ENCODE measurements at places on chromosomes 11 and 22.

DNA sequence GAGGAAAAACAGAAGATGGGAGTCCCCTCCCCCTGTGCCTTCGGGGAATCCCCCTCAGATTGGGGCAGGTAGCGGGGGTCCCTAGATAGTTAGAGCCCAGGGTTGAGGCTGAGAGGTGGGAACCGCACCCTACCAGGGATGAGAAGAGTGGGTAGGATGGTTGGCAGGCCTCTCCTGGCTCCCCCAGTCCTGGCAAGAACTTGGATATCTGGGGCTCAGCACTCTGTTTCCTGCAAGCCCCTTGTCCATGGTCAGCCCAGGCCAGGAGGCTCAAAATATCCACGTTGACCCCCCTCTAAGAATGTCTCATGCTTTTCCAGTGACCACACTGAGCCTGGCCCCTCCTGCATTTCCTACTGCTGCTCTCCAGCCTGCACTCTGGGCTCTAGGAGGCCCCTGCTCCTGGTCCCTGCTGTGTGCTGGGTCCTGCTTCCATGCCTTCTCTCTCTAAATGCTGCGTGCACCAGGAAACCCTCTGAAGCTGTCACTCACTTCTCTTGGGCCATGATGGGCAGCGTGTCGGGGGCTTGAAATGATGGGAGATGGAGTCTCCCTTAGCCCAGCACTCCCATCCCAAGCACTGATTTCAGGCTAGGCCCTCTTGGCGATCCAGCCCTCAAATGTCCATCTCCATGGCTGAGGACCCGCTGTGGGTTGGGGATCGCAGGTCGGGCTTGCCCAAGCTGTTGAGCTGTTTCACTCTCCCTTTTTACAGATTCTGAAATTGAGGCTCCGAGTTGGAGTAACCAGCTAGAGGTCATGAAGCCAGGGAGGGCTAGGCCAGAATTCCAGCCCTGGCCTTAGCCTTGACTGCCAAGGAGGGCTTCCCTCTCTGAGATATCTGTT is 2.0 kb downstream of the MAP3K11 start:
- DNase-seq: peak; percentile 16

- no peak for DNase-seq
Measured at GRCh38 chr11:5368502-5369043, 15.0 kb upstream of the OR51M1 start.

DNA sequence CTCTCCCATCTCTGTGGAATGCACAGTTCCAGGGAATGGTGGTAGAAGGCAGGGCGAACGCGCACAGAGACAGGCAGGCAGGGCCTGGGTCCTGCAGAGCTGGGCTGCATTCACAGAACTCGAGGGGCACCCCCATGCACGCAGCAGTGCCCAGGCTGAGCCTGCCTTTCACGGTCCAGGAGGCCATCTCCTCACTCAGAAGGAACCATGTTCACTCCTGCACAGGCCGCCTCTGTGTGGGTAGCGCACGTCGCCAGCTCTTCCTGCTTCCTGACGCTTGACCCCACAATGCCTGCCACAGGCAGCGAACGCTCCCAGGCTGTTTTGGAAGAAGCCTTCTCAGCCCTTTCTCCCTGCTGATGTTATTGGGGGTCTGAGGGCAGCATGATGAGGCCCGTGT is 98.8 kb upstream of the BID start:
- no peak for DNase-seq

- DNase-seq: no peak
Measured at GRCh38 chr11:65641297-65642013, 3.6 kb downstream of the SIPA1 start.

DNA sequence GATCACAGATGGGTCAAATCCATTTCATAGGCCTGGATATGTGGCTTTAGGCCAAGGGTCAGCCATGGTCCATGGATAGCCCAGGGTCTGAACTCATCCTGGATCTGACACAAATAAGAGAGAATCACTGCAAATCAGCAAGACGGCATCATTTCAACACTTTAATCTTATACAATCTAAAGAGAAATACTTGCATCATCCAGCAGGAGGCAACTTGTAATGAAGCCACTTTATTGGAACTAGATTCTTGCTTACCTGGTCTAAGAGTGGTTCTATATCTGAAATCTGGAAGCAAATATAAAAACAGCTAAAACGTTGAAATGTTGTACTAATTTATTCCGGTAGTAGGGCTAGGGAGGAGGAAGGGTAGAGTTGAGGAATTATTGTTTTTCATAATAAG is 870.1 kb downstream of the JRKL start:
- no peak for DNase-seq

- DNase-seq: no peak
Measured at GRCh38 chr11:47499161-47499560, 50.2 kb upstream of the RAPSN start.

DNA sequence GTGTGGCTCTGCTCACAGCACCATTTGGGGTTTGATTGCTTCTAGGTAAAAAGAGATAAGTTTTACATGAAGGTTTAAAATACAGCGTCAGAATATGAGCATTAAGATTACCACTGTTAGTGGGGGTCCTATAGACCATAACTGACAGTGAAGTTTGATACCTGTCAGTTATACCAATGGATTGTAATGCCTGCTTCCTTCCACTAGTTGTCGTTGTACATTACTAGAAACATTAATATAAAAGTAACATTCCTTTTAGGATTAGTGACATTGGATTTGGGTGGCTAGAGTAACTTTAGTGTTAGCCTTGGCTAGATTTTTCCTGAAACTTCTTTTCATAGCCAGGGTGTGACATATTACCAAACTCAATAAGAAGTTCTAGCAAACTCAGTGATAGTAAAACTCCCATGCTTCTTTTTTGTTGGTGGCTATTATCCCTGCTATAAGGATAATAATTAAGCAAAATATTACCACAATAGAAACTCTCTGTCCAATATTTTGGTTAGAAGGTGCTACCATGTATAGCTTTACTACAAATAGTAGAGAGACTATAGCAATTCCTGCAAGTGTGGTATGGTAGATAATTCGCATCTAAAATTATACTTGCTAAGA is 57.1 kb downstream of the FAM181B start:
- DNase-seq: no peak

DNA sequence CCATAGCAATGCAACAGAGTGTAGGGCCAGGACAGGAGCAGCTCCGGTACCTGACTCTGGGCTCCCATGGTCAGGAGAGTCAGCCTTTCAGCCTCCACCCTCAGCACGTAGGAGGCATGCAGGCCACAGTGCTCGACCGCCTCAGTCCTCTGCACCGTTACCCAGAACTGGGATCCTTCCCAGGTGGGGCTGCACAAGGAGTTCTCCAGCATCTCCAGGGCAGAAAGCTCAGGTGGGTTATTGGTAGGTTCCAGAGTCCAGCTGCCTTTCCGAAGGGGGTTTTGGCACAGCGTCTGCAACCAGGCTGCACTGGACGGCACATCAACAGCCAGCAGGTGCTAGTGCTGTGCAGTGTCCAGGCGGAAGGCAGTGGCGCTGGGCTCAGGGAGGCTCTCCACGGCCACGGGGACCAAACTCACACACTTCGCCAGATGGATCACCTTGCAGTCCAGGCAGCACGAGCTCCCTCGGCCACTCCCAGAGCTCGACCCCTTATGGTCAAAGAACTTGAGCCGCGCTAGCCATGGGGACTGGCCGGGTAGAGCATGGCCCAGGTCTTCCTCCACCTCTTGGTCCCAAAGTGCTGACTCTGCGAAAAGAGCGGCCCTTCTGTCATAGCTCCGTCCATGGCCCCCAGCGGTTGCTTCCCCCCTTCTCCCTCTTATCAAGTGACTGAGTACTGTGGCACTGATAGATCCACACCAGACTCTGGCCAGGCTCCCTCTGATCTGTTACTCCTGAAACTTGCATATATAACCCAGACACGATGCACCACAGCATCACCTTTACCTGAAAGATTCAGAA is 6.9 kb upstream of the PHOX2A start:
- no peak for DNase-seq

DNA sequence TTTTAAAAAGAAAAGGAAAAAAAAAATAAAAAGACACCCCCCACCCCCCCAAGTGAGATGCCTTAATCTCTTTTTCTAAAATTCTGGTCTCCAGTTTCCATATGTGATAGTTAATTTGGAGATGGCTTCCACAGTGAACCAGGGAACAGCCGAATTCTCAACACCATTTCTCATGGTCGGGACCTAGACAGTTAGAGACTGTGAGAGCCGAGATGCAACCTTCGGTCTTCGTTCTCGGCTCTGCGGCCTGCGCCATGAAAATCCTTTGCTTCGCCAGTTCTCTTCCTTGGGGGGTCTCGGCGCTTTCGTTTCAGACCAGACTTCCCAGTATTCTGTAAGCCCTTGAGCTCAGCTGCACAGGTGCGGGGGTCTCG is 723 bp downstream of the CACNG2 start:
- DNase-seq: no peak

DNA sequence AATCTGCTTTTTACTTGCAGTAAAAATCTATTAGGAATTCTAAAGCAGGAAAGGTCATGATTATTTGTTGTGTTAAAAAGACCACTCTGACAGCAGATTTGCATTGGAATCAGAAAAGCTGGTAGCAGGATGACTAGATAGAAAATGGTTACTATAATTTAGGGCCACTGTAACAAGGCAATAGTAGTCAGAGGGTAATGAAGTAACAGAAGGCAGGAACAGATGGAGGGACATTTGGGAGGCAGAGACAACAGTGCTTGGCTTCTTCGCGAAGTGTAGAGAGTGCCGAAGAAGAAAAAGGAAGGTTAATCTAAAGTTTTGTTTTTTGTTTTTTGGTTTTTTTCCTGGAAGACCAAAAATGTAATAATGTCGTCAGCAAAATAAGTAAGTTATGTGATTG is 129.8 kb upstream of the SLC5A12 start:
- DNase-seq: no peak

- DNase-seq: no peak
Measured at GRCh38 chr11:12026331-12027211, 18.1 kb upstream of the DKK3 start.

- no peak for DNase-seq
Measured at GRCh38 chr11:11142430-11142829, 210.6 kb downstream of the CSNK2A3 start.

GRCh38 chr11:3099178-3099577 is 42.0 kb upstream of the CARS1 start:
- DNase-seq: no peak

GRCh38 chr11:30314625-30315024 is 8.3 kb upstream of the ARL14EP start:
- peak; percentile 16 for DNase-seq

GRCh38 chr11:118434123-118434552 is 2.2 kb upstream of the KMT2A start:
- DNase-seq: peak; percentile 63

GRCh38 chr22:40367342-40367741 is 3.1 kb upstream of the SGSM3 start:
- no peak for DNase-seq

DNA sequence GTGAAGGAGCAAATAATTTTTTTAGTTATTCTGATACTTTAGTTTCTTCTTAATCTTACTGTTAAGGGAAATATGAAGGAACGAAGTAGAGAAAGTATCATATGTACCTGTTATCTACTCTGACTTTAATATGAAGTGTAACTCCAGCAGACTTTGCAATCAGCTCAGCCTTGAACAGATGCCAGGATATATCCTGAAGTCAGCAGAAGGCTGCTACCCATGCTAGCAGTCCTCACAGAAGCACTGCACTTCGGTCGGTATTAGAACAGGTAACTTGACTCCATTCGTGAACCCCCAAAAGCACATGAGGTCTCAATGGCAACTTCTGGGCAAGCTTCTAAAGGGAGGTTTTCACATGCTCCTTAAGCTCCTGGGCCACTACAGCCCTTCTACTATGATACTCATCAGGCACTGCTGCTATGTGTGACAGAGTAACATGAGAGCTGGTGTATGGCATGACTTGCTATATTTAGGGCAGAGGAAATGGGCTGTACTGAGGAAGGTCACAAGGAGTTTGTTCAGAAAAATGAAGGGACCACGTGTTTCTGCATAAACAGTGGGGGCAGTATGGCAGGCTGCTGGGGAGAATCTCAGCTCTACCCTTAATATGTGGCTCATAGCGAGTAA is 344.1 kb downstream of the SOX6 start:
- DNase-seq: no peak

DNA sequence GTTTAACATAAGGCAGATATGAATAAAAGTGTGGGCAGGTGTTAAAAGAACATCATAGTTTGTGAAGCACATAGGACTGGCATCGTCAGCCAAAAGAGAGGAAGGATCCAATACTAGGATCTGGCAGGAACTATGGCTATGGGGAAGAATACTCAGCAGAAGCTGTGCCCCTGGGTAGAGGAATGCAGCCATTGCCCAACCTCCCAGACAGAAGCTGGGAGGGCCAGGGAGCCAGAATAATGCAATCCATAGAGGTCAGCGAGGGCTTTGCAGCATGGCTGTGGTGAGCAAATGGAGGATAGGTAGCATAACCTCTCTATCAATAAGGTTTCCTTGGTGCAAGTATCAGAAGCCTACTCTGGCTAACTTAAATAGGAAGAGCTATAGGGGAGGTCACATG is 11.7 kb upstream of the CSTF3 start:
- DNase-seq: peak; percentile 39

GRCh38 chr11:12719221-12719620 is 45.0 kb downstream of the TEAD1 start:
- DNase-seq: peak; percentile 47

DNA sequence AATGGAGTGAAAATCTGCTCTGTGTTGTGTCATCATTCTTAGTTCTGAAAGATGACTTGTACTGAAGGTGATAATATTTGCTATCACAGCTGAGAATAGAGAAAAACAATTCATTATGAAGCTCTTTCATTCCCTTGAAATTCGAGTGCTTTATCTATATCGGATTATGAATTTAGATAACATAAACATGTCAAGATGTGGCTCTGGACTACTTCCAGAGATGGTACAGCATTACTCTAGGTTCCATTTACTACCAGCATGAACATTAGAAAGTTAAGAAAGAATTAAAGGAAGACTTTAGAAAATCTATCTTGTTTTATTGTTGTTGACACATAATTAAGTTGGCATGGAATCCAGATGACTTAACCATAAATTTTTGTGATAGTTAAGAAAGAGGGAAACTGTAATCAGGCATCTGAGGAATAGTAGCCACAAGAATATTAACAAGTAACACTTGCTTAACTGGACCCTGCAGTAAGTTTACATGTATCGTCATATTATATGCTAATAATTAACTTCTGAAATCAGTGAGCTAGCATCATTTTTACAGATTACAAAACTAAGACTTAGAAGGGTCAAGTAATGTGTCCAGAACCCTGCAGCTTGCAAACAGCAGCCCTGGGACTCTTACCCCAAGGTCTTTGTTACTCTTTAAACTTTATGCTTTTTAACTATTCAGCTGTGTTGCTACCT is 182.6 kb downstream of the DDX10 start:
- DNase-seq: no peak

DNA sequence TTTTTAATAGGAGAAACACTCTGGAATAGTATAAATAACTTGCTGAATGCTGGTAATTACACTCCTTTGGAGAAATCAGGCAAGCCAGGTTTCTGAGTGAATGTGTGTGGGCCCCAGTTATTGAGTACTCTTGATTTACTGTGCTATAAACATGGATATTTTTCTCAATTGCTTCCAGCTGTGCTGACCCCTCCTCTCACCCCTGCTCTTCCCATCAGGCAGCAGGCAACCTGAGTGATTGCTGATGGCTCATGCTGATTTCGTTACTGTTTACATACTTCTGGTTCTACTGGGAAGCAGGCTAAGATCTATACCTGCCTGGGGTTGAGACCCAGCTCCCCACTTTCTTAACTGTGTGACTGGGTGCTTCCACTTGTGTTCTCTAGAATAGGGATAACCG is 68.5 kb downstream of the DHCR7 start:
- no peak for DNase-seq

Measured in fibroblast of mammary gland (primary cell).